ENCODE measurements at places on chromosomes 1 and 21.
A peak's percentile ranks its signal among the peaks of the same experiment; 100 is the strongest.

DNA sequence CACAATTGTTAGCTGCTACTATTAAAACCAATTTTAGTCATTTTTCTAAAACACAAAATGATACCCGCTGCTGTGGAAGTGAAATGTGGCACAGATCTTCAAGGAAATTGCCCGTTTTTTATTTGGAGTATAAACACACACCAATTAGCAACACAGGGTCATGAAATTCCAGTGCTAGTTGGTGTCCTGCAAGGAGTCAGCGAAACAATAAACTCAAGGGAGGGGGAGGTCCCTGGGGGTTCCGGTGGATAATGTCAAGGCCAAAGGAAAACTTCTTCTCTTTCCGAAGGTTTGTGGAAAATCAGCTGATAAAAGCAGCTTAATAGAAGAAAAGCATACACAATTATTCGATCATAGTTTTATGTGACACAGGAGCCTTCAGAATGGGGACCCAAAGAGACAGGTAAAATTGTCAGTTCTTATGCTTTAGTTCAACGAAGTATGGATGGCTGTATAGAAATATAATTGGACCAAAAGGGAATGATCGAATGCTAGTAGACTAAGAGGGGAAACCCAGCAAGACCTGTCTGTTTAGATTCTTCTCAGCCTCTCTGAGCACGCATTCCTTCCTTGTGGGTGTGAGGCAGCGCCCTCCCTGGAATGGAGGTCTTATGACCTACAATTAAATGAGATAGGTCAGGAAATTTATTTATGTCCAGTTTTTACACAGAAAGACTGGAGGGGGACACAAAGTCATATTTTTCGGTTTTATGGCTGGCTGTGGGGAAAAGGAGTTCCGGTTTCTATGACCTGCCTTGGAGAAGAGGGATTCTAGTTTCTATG lies 65.9 kb downstream of the KCNK1 start:
- no peak for DNase-seq

DNA sequence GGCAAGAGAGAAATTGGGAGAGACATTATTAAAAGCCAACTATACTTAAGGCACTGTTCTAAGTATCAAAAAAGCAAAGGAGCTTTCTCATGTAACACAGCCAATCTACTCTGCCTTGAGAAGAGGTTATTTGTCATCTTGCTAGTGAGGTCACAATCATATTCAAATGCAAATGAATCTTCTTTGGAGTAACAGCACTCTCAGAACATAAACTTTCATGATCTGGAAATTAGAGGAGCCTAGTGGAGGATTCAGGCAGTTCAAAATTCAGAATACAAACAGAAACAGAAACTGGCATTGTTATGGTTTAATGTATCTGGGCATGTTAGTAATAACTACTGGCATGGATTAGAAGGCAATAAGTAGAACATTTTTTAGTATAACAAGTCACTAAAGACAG lies 57.4 kb downstream of the ARID4B start:
- DNase-seq = no peak

DNA sequence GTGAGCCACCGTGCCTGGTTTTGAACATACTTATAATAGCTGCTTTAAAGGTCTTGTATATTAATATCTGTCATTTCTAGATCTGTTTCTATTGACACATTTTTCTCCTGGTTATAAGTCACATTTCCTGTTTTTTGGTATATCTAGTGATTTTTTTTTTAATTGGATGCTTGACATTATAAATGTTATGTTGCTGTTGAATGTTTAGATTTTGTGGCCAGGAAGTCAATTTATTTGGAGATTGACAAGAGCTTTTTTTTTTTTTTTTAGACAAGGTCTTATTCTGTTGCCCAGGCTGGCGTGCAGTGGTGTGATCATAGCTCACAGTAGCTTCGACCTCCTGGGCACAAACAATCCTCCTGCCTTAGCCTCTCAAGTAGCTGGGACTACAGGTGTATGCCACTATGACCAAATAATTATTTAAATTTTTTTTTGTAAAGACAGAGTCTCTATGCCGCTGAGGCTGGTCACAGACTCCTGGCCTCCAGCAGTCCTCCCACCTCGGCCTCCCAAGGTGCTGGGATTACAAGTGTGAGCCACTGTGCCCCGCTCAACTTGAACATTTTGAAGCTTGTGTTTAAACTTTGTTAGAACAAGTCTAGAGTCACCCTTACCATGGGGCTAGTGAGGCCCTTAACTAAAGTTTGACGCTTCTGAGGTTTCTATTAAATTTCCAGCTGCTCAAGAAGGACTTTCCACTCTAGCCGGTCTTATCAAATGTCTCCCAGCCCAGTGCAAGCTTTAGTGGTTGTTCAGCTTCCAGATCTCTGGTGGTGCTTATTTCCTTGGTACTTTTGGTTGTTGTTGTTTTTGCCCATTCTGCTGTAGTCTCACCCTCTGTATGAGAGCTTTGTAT lies 8.6 kb upstream of the CHI3L2 start:
- DNase-seq = no peak

DNA sequence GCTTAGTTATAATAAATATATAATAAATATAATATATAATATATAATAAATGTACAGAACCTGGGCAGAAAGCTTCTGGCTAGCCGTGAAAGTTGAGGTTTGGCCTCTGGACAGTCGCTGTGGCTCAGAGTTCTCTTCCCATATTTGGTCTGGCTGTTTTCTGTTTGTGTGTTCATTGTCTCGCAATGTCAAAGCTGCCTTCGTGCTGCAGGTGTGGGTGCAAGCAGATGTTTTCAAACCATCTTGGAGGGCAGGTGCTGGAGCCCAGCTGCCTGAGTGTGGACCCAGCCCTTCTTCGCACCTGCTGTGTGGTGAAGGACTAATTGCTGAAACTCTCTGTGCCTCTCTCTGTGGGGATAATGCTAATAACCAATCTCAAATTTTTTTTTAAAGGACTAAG lies 3.6 kb upstream of the CSTB start:
- DNase-seq = no peak

- no peak for DNase-seq
Observed at GRCh38 chr1:185681034-185681633, 53.1 kb upstream of the HMCN1 start.

DNA sequence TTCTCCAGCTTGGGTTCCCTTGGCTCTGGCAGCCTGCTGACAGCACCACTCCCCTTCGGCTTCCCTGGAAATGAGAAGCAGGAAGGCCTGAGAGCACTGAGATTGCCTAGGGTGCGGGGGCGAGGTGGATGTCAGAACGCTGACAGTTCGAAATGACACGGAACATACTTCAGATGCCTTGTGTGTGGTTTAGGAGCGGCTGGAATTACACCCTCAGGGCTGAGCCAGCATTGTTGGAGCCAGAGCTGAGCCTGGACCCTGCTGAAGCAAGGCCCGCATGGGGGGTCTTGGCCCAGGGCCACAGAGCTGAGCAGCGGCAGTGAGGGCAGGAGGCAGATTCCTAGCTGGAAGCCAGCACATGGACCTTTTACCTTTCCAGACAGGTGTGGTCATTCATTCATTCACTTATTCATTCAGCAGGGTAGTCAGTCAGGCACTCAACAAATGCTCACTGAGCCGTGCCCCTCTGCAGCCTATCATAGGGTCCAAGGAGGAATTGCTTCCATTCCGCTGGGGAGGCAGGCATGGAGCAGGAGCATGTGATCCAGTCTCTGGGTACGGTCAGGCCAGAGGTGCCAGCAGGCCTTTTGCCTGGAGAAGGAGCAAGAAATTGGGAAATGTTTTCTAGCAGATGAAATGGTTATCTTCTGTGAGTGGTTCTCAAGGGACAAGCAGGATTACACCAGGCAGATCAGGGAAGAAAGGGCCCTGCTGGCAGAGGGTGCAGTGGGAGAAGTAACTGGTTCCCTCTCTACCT lies 6.6 kb upstream of the FOXE3 start:
- peak; percentile 71 for DNase-seq

Measured in BJ (cell line).